ENCODE measurements at places on chromosomes 1 and 21. TPM values are rescaled to one million over a fixed set of nuclear protein-coding genes. Genes with fewer than 3 reads are reported as not detected.

Gene PRDM2
- polyA plus RNA-seq, result 22.5 TPM

Gene PTPRC
- polyA plus RNA-seq, result 667 TPM

Gene S100B
- polyA plus RNA-seq, result 1.4 TPM

Gene ZNF593OS
- not detected for polyA plus RNA-seq

Gene BACH1
- polyA plus RNA-seq, result 199 TPM

Gene COL6A2
- not detected for polyA plus RNA-seq

Gene C1orf87
- polyA plus RNA-seq, result not detected

Gene ATP1A2
- polyA plus RNA-seq, result 0.03 TPM

Gene TSNAX
- 82.0 TPM for polyA plus RNA-seq

Gene CDKN2C
- polyA plus RNA-seq, result 7.4 TPM

Gene SH2D5
- polyA plus RNA-seq, result not detected

Gene FMO1
- not detected for polyA plus RNA-seq

Gene ZNF687
- 1.3 TPM for polyA plus RNA-seq

Gene CPLANE2
- 11.0 TPM for polyA plus RNA-seq

Gene GFI1
- polyA plus RNA-seq, result not detected

Gene IGSF3
- polyA plus RNA-seq, result 0.07 TPM

Gene SFN
- polyA plus RNA-seq, result 0.36 TPM

Gene SPRR2G
- not detected for polyA plus RNA-seq

Gene NMNAT1
- polyA plus RNA-seq, result 9.9 TPM

Gene DTL
- not detected for polyA plus RNA-seq

Gene XCL1
- not detected for polyA plus RNA-seq

Gene KLF17
- not detected for polyA plus RNA-seq

Gene DNM3
- not detected for polyA plus RNA-seq

Gene C1orf226
- 0.10 TPM for polyA plus RNA-seq

Gene OR2T4
- not detected for polyA plus RNA-seq

Gene TP73
- polyA plus RNA-seq, result 0.42 TPM

Gene TRNP1
- 2.8 TPM for polyA plus RNA-seq

Gene SMYD3
- polyA plus RNA-seq, result 2.9 TPM

Gene LCE2A
- not detected for polyA plus RNA-seq

Gene COG2
- polyA plus RNA-seq, result 24.7 TPM

Gene LCE1B
- not detected for polyA plus RNA-seq

Gene PADI1
- polyA plus RNA-seq, result not detected

Gene CD247
- polyA plus RNA-seq, result 1.8 TPM

Gene TBX15
- not detected for polyA plus RNA-seq

Gene RPTN
- not detected for polyA plus RNA-seq

Gene EXO5
- polyA plus RNA-seq, result 2.6 TPM

Gene PTGFRN
- polyA plus RNA-seq, result 1.6 TPM

Gene PLPP3
- 0.11 TPM for polyA plus RNA-seq

Gene DDX59
- polyA plus RNA-seq, result 14.9 TPM

Gene LINGO4
- polyA plus RNA-seq, result not detected

Gene EXOC8
- polyA plus RNA-seq, result 3.1 TPM

Gene NUF2
- 0.12 TPM for polyA plus RNA-seq

Gene PARP1
- polyA plus RNA-seq, result 17.7 TPM

Gene KIFAP3
- polyA plus RNA-seq, result 4.7 TPM

Gene GJA4
- polyA plus RNA-seq, result not detected

Gene GREM2
- not detected for polyA plus RNA-seq

Gene LRRC71
- polyA plus RNA-seq, result not detected
